CD4-positive, alpha-beta T cell treated with Interferon alpha-2 for 1 hour (primary cell): ENCODE measurements at places on chromosomes 3 and 15.

DNA sequence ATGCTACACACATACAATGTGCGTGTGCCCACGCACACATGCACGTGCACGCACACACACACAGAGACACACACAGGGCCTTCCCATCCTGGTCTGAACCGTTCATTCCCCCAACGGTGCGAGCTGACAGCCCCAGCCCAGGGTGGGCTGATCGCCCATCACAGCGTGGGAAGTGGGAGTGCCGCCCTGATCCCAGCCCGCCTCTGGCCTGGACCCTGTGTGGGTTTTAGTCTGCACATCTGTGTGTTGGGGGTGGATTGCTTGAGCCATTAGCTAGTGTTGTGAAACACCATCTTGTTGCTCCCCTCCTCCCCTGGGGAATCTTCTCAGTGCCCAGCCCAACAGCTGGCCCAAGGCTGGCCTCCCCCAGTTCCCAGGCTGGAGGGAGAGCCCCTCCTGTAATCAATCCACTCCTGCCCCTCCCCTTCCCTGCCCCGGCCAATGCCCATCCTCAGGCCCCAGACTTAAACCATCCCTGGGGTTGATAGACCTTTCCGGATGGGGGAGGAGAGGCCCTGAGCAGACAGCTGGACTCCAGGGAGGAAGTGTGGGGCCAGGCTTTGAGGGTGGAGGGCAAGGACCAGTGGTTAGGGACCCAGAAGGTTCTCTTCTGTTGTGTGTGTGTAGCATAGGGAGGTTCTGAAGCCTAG lies 8.3 kb downstream of the SEMA3G start:
- no peak for DNase-seq

DNA sequence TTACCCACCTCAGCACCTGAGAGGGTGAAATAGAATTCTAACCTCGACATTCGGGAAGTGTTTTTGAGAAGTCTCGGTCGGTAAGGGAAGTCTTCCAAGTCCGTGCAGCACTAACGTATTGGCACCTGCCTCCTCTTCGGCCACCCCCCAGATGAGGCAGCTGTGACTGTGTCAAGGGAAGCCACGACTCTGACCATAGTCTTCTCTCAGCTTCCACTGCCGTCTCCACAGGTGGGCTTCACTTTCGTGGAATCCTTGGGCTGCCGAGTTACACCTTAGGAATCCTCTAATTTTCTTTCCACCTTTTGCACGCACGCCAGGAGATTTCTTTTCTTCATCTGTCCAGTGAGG lies 775 bp downstream of the CCNDBP1 start:
- no peak for DNase-seq

DNA sequence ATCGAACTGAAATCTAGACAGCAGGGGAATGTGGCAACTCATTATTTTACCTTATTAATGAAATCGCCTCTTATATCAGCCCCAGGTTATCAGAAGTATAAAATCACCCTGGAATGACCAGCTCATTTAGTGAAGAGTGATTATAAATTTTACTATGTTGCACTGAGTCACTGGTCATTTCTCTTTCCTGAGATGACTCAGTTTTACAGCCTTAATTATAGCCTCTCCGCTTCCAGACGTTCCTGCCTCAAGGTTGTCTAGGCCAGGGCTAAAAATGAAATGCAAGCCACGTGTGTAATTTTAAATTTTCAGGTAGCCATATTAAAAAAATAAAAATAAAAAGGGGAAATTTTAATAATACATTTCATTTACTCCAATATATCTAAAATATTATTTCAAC lies 33.3 kb downstream of the DET1 start:
- no peak for DNase-seq

GRCh38 chr3:37607604-37608003 lies 254.1 kb upstream of the CTDSPL start:
- DNase-seq = no peak

- DNase-seq = no peak
Measured at GRCh38 chr3:124587053-124587408, 143.2 kb upstream of the UMPS start.

DNA sequence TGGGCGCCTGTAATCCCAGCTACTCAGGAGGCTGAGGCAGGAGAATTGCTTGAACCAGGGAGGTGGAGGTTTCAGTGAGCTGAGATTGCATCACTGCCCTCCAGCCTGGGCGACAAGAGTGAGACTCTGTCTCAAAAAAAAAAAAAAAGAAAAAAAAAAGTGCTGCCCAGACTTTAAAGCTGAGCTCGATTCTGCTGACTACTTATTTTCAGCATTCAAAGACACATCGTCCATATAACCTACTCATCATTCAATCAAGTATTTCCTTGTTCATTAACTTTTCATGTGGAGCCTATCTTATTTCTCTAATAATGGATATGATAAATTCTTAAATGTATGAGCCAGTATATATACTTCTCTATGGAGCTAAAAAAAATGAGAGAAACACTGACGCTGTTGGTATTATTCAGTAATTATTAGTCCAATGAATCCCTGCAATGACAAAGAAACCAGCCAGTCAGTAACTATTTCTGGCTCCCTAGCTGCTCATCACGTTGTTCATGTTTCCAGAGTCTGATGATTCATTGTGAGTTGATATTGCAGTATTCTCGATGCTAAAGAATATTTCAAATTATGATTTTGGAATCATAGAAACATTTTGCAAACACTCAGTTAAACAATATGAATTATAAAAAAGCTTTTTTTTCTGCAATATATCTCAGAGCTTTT lies 111.9 kb downstream of the RAP2B start:
- no peak for DNase-seq
